ENCODE measurements at places on chromosomes 11 and 22.

- DNase-seq = no peak
Observed at GRCh38 chr22:37623075-37624016, 14.7 kb downstream of the GGA1 start.

DNA sequence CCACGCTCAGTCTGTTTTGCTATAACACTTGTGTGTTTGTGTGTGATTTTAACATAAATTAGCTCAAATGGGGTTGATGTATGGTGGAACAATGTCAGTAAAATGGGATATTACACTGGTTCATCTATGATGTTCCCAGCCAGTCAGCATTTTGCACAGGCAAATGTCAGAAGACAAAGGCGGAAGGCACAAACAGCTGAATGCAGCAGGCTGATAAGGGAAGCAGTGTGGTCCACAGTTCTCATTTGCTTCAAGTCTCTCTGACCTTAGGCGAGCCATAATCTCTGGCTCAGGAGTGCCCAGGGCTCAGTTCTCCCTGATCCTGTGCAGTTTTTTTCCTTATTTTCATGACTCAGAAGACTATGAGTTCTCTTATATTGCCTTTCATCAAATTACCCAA lies 102.7 kb downstream of the FAR1 start:
- DNase-seq = no peak

DNA sequence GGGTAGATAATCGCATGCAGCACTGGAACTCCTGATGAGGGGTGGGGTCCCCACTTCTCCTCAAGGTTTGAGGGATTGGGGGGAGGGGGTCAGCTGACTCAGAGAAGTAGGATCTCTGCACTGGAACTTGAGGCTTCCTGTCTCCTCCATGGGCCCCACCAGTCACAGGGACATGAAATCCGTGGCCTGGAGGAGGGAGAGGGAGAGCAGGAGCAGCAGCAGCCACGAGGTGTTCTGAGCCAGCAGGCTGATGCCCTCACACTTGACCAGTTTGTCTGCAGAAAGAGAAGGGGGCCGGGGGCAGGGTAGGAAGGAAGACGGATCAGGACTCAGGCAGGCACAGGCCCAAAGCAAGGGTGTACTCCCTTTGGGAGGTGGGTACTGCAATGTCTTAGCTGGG lies 3.7 kb downstream of the THY1 start:
- no peak for DNase-seq

DNA sequence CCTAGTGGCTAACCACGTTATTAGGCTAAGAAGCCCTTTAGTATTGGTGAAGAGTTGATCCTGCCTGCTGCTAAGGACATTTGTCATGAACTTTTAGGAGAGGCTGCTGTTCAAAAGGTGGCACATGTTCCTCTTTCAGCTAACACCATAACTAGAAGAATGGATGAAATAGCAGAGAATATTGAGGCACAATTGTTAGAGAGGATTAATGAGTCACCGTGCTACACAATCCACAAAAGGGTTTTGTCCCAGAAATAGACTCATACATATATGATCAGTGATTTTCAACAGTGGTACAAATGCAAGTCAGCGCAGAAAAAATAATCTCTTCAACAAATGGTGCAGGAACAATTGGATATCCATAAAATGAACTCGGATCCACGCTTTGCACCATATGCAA lies 7.0 kb upstream of the MSANTD2 start:
- no peak for DNase-seq

- no peak for DNase-seq
Observed at GRCh38 chr22:37279331-37280181, 2.8 kb upstream of the CYTH4 start.

DNA sequence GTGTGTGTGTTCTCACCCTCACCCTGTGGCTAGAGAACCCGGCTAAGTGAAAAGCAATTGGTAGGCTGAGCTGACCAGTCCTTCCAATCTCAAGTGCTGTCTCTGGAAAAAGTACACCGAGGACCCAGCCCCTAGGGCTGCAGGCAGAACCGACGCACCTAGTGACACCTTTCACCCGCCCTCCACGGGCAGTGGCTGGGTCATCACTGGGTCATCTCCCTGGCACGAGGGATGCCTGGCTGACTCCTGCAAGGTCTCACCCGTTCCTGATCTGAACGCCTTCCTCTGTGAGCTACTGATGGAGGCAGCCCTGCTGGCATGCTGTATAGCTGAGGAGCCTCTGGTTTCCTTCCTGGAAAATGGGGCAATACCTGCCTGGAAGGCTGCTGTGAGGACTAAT lies 311.5 kb downstream of the NTM start:
- DNase-seq = no peak

GRCh38 chr11:1043563-1044096 lies 7.1 kb upstream of the MUC6 start:
- DNase-seq = no peak

GRCh38 chr11:112507281-112507680 lies 246.6 kb upstream of the PLET1 start:
- no peak for DNase-seq
